ENCODE measurements at places on chromosomes 4 and X. TPM values are rescaled to one million over a fixed set of nuclear protein-coding genes. Genes with fewer than 3 reads are reported as not detected.

The ITIH6 gene
- 2.8 TPM for total RNA-seq

The TKTL1 gene
- total RNA-seq: not detected

The SPON2 gene
- total RNA-seq: 13.4 TPM

The MAPK10 gene
- total RNA-seq: 0.87 TPM

The GLUD2 gene
- 2.2 TPM for total RNA-seq

The TMEM187 gene
- 2.9 TPM for total RNA-seq

The MEPE gene
- not detected for total RNA-seq

The SORBS2 gene
- total RNA-seq: 39.2 TPM

The PNCK gene
- total RNA-seq: 2.5 TPM

The SLC25A43 gene
- 6.2 TPM for total RNA-seq

The GPR119 gene
- total RNA-seq: not detected

The XPNPEP2 gene
- total RNA-seq: not detected

The FAM149A gene
- total RNA-seq: 2.6 TPM

The NUDT11 gene
- total RNA-seq: 3.6 TPM

The FGFBP1 gene
- total RNA-seq: 4.8 TPM

The CNKSR2 gene
- 17.6 TPM for total RNA-seq

The ATOH1 gene
- total RNA-seq: not detected

The REST gene
- total RNA-seq: 23.2 TPM

The RPL34 gene
- 1,401 TPM for total RNA-seq
